ENCODE measurements at places on chromosomes 2 and 18.

DNA sequence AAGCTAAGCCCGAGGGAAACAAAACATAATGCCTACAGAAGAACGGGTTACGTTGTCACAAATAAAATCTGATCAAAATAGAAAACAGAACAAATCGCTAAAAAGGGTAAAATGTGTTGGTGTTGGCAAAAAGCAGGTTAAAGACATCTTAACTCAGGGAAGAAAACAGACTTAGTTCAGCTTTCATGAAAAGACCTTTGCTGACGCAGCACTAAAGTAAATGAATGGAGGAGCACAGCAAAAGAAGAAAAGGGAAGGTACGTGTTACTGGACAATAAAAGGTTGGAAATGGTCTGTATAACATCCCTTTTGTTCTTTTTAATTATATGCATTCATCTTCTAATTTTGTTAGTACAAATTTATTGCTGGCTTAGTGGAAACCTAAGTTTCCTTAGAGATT lies 117.4 kb upstream of the DSEL start:
- no peak for DNase-seq

GRCh38 chr2:30956995-30957394 lies 149.7 kb upstream of the CAPN13 start:
- DNase-seq: no peak

- DNase-seq: no peak
These were observed 141.1 kb downstream of the HRH4 start for GRCh38 chr18:24601585-24601984.

GRCh38 chr2:98805412-98806171 lies 74.7 kb upstream of the MGAT4A start:
- no peak for DNase-seq

GRCh38 chr18:74493689-74494088 lies 2.5 kb upstream of the CNDP2 start:
- DNase-seq: peak; percentile 22

DNA sequence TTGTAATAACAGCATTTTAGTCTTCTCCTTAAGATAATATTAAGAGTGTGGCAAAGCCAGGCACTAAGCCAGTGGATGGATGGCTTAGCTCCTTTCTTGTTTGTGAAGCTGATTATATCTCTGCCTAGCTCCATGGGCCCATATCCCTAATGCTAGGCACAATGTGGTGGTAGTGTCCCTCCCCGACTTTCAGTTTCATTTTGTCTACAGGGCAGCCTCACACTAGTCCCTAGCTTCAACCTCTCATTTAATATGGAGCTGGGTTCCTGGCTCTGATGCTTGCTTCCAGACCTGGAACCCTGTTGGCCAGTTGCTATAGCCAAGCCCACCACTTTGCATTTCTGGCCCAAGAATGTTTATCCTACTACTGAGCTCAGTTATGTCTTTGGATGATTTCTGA lies 437.0 kb upstream of the MEIS1 start:
- DNase-seq: no peak

- no peak for DNase-seq
These were observed 58.9 kb downstream of the TXNL1 start for GRCh38 chr18:56579451-56579850.

DNA sequence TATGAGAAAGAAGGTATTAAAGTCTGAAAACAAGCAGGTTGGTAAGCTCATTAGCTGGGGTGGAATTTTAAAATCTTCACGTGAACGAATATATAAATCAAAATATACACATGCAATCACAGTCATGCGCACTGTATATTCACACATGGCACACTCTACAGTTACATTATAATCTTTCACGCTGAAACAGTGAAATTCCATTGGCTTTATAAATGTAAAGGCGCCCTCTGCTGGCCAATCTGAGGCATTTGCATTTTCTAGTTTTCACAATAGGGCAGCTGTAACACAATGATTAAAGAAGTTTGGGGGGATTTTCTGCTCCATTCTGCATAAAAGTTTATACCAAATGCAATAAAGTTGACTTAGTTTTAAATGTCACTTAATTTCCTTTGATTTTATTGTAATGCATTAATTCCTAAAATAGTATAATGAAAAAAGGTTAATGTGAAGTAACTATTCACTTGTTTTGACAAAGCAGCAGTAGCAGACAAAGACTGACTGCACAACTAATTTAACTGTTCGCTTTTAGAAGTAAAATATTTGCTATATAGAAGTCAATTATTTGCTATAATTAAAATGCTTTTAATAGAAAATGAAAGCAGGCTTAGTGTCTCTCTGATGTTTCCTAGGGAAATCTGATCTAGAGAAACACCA lies 17.2 kb downstream of the IFIH1 start:
- DNase-seq: peak; percentile 26

Data from activated naive CD4-positive, alpha-beta T cell (primary cell).